Fibroblast of skin of right biceps (primary cell): ENCODE measurements at places on chromosomes 16 and 17.

DNA sequence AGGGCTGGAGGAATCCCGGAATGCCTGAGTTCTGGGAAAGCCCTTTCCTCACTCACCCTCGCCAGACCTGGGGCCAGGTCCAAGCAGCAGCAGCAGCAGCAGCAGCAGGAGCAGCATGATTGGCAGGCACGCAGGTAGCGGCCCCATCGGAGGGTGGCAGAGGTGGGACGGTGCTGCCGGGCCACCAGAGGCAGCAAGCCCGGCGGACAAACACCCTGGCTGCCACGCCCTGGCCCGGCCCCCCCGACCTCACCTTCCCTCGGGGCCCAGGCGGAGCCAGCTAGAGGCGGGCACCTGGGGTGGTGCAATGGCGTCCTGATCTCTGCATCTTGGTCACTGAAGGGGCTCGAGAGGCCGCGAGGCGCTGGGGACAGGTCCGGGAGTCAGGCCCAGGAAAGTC lies 122.4 kb downstream of the LAT start:
- no peak for DNase-seq

DNA sequence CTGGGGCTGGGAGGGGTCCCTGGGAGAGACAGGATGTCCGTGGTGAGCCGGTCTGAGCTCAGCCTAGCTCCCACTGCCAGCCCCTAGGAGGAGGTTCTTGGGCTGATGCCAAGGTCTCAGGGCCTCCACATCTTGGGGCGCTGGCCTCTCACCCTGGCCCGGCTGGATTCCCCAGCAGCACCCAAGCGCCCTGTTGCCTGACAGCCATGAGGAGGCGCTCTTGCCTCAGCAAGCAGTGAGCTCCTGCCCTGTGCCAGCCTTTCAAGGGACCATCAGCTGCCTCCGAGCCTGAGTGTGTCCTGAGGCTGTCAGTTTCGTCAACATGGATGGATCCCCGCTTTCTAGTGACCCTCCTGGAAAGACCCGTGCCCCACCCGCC lies 234.9 kb upstream of the CIBAR2 start:
- peak; percentile 37 for DNase-seq

DNA sequence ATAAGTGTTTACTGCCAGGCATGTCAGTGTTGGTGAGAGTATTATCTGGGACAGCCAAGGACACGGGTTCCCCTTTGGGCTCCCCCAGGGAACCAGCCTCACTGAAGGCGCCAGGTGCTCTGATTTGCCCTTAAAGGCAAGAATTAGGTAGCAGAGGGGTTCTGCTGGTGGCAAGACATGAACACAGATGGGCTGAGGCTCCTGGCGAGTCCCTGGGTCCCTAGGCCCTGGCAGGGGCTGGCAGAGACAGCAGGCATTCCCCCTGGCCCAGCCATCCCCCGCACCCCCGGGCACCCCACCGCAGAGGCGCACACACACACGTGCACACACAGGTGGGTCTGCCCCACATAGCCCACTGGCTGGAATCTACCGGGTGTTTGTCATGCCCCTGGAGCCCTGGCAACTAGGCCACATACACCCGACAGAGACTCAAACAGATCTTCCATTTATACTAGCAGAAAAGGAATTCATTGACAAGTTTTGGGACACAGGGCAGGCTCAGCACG lies 153.3 kb downstream of the C16orf78 start:
- no peak for DNase-seq

DNA sequence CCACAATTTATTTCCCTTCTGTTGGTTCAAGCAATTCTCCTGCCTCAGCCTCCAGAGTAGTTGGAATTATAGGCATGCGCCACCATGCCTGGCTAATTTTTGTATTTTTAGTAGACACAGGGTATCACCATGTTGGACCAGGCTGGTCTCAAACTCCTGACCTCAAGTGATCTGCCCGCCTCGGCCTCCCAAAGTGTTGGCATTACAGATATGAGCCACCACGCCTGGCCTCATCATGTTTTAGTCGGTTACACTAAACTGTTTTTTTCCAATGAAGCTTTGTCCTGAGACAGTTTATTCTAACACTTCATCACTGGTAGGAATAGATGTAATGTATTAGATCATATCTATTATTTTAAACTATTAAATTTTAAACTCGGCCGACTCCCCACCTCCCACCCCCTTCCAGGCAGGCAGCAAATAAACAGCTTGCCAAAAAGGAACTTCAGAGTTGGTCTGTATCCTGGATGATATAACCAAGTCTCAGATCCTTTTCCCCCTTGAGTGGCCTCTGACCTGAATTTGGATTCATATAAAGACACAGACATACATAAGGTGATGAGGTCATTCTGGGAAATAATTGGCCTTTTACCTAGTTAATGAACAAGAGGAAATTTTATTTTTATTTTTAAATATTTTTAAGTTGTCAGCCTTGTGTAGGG lies 18.4 kb upstream of the CORO6 start:
- no peak for DNase-seq

DNA sequence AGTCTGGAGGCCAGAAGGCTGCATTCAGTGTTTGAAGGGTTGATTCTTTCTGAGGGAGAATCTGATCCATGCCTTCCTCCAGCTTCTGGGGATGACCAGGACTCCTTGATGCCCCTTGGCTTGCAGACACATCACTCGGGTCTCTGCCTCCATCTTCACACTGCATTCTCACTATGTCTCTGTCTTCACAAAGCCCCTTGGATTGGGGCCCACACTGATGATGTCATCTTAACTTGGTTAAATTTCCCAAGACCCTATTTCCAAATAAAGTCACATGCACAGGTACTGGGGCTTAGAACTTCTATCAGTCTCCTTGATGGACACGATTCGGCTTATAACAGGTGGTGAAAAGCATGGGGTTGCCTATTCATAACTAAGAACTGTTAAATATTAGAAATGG lies 112.1 kb upstream of the MYOCD start:
- DNase-seq, result no peak

DNA sequence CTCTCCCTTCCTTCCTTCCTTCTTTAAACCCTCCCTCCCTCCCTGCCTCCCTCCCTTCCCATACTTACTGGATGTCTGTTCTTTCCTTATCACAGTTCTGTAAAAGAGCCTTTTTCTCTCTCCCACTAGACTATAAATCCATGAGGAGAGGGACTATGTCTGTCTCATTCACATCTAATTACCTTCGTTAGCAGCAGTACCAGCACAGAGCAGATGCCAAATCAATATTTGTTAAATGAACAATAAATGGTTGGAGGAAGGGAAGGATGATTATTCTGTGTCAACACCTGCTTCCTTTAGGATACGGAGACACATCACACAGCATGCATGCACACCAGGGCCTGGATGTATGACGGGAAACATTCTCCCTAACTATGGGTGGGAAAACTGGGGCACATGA lies 94.2 kb downstream of the DNAH3 start:
- no peak for DNase-seq

DNA sequence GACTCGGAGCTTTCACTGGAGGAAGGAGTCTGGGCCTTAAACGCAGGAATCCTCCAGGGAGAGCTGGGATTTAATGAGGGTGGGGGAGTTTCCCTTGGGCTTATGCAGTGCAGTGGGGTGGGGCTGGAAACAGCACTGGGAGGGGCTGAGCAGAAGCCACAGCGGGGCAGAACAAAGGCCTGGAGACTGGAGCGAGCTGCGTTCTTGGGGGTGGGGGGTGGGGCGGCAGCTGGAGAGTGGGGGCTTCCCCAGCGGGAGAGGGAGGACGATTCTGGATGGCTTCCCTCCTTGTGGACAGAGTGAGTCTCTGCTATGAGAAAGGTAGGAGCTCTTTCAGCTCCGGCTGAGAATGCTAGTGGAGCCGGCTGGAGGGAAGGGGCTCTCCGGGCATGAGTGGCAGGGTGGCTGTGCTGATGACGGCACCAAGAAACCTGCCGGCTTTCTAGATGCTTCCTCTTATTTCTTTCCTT lies 406.0 kb downstream of the SEC14L1 start:
- no peak for DNase-seq

DNA sequence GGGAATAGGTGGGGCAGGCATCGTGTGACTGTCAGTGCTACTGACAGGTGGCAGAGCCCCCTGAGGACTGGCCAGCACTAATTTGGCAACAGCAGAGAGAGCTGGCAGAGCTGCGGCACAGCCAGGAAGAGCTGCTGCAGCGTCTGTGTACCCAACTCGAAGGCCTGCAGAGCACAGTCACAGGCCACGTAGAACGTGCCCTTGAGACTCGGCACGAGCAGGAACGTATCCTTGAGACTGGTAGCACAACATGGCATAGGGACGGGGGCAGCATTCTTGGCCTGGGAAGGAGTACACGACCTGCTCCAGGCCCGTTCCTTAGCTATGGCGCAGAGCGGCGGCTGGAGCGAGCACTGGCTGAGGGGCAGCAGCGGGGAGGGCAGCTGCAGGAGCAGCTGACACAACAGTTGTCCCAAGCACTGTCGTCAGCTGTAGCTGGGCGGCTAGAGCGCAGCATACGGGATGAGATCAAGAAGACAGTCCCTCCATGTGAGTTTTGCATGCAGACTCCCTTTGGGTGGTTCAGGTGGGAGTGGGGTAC lies 3.0 kb upstream of the NRN1L start:
- DNase-seq, result no peak

DNA sequence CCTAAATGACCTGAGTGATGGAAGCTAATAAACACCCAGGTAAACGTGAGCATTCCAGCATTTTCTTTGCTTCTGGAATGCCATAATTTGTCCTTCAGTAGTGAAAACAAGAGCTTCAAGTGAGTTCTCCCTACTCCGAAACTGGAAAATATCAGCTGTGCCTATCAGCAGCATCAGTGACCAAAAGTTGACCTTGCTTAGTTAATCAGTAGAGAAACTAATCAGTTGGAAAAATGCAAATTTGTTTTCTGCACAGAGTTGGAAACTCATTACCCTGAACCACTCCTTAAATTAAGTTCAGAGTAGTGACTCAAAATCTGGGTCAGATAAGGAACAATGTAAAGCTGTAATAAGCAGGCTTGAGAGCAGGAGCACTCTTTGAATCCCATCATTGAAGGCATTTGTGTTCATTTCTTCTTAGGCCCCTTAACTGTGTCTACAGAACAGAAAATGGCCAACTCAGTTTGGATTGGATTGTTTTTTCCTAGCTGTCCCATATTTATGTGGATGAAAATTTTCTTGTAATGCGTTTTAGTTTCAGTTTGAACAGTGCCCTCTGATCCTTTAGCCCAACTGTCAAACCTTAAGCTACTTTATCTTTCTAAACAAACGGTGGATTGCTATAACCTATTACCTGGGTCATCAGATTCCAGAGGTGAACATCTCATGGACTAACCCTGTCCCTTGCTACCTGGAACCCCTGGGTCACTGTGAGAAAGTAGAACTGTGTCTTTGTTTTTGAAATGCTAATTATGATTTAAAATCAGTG lies 290.4 kb downstream of the TOX3 start:
- DNase-seq, result no peak

DNA sequence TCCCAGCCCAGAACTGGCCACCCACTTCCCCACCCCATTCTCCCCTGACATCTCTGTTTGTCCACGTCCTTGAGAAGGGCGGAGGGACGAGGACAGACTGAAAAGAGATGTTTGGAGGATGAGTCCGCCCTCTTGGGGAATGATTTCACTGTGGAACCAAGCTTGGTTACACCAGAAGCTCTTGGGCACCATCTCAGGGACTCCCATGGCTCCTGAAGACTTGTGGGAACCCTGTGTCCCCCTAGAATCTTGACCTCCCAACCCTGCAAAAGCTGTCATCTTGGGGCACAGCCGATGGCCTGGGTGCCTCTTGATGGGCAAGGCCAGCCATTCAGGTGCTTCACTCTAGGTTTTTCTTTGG lies 25.9 kb upstream of the LITAF start:
- DNase-seq, result no peak

DNA sequence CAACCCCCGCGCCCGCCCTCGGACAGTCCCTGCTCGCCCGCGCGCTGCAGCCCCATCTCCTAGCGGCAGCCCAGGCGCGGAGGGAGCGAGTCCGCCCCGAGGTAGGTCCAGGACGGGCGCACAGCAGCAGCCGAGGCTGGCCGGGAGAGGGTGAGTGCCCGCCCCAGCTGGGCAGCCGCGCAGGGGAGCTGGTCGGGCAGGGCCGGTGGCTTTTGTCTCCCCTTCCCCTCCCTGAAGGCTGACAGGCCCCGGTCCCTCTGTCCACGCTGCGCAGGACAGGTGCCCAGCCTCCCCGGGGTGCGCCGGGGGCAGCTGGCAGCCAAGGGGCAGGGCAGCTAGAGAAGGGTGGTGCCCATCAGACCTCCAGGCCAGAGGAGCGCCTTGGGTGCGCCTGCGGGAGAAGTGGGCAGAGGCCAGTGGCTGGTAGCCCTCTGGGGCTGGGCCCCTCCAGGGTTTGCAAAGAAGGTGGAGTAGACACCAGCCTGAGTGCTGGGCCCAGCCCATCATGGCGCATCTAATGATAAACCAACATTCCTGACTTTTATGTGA lies 278 bp downstream of the ITGB4 start:
- no peak for DNase-seq

DNA sequence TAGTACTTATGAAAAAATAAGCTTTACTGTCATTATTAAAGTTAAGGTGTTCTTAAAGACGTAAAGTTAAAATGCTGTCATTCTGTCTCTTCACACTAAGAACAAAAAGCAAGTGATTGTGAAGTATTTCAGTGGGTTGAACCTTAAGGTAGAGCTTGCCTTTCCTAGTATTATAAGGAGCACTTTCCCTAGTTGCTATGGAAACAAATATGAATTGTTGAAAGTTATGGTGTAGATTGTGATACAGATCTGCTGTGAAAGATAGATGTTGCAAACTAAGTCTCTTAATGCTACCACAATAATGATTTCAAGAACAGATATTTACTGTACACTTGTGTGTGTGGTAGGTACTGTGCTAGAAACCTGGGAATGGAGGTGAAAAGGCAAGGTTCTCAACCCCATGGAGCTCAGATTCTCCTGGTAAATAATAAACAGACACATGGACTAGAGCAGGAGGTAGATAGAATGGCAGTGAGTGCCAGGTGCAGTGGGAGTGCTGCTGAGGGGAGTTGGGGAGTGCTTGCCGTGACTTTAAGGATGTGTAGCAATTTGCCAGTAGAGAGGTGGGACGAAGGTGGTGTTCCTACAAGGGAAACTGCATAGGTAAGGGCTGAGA lies 34.7 kb downstream of the MRTFB start:
- DNase-seq, result no peak

DNA sequence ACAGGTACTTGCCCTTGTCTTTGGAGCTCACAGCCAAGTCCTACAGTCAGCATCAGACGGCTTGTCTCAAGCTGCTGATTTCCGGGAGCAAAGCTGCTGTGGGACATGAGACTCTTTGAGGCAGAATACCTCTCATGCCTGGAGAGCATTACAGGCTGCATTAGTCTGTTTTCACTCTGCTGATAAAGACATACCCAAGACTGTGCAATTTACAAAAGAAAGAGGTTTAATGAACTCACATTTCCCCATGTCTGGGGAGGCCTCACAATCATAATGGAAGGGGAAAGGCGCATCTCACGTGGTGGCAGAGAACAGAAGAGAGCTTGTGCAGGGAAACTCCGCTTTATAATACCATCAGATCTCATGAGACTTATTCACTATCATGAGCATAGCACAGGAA lies 661.2 kb downstream of the WWOX start:
- no peak for DNase-seq

GRCh38 chr16:14351647-14352046 lies 278.4 kb downstream of the PARN start:
- no peak for DNase-seq

- peak; percentile 12 for DNase-seq
Observed at GRCh38 chr16:58306327-58306726, 11.5 kb upstream of the PRSS54 start.
